ENCODE measurements at places on chromosomes 1 and 21.

DNA sequence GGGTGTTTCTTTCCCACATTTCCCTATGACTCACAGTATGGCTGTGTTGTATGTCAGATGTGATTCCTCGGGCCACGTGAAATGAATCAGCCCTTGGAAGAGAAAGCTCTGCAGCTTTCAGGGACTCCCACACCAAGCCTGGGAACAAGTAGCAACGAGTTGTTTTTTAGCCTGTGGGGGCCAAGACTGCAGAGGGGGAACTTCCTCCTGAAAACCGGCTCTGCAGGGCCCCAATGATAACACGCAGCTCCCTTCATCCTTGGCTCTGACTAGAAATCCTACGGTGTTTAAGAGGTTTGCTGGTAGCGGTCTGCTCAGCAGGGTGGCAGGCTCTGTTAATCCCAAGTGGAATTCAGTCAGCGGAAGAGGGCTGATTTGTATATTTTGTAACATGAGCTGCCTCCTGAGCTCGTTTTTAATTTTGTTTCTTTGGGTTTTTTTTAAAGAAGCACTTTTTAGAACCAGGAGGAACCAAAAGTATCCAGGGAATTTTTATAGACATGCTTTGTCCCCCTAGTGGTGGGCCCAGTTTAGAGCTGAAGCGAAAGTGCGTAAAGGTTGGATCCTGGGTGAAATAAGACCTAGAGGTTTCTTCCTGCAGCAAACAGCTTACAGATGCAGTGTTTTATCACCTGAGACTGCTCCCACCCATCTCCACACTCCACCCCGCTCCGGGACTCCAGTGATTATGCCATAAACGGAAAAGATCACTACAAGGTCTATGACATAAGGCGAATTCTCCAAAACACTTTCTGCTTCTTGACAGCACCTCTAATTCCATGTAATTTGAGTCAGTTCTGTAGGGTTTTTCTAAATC lies 48.8 kb downstream of the LAMC2 start:
- peak; percentile 79 for DNase-seq

- peak; percentile 34 for DNase-seq
These were observed 6.3 kb upstream of the KYAT3 start for GRCh38 chr1:88998716-88999115.

GRCh38 chr1:85818371-85818770 lies 110.1 kb upstream of the ZNHIT6 start:
- DNase-seq: no peak

DNA sequence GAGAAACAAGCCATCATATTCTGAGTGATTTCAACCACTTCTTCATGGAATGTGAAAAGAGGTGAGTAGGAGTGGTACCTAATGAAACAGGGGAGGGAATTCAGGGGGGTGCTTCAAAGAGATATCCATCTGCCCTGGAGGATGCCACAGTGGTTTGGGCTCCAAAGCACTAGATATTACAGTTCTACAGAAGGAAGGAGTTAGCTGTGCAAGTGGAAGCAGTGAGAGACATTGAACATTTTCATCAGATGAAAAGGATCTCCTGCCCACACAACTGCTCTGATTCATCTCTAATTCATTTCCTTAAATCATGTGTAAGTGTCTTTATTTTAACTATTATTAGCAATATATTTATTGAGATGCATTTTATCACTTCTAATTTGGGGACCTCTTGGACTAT lies 2.8 kb upstream of the RGS5 start:
- DNase-seq: no peak

DNA sequence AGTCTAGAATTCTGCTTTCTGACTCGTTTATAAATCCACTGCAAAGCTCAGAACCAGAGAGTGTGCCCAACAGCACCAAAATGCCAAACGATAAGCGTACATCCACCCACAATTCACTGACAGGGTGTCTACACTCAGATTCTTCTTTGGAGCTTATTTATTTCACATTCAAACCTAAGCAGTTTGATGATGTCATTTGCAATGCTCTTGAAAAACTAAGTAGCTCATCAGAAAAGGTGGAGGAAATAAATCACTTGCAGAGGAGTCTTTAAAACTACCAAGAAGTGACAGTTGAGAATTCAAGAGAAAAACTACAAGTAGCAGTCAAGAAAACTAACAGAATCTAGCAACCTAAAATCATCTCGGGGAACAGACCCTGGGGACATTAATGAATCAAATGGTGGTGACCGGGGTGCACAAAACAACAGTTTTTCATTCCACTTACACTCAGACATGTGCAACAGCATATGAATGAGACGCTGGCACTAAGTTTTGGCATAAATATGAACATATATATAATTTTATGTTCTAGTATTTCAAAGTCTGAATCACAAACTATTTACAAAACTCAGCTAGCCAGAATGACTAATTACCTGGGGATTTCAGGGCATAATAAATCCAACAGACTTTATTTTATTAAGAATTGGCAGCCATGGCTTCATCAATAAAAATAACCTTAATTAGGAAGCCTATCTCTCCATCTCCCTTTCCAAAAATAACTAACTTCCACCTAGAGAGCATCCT lies 119.4 kb downstream of the SIPA1L2 start:
- DNase-seq: no peak

DNA sequence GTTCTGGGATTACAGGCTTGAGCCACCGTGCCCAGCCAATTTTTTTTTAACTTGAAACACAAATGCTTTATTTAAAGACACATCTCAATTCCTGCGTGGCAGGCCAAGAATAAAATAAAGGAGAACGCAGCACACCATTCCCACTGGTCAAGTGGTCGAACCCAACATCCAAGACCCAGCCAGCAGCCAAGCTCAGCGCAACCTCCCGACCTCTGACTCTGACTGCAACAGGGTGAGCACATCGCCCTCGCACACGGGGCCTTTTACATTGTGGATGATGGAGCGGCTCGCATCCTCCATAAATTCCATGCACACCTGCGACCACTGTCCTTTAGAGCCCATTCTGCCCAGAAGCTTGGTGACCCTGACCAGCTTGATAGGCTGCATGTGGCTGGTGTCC lies 5.5 kb upstream of the GUK1 start:
- DNase-seq: no peak

DNA sequence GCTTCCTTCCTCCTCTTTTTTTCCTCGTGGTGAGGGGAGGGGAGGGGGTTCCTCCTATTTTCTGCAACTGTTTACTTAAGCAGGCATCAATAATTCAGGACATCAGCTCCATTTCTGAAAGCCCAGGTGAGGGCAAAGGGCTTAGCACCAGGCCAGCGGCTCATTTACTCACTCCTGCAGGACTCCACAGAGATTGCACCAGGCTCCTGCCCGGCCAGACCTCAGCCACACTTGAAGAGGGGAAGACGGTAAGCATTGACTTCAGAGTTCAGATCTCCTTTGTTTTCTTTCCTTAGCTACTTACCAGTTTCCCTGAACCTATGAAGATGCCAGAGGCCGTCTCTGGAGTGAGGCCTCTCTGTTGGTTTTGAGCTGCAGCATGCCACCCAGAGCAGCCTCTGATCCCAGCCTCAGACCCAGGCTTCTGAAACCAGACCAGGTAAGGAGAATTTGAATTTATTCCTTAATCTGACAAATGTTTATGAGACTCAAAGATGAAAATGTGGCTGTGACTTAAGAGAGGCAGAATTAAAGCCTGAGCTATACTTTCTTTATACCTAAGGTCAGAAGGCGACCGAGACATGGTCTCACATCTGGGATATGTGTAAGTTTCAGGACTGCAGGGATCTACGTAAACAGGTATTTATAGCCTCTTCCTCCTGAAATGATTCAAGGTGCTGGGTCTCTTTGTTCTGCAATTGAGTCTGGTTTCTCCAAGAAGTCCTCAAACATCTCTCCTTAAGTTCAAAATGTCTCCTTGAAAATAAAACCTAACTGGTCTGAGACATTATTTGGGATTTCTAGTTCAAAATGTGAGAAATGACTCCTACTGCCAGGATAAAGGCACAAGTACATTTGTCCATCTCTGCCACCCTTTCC lies 272.5 kb upstream of the RUNX1 start:
- no peak for DNase-seq

DNA sequence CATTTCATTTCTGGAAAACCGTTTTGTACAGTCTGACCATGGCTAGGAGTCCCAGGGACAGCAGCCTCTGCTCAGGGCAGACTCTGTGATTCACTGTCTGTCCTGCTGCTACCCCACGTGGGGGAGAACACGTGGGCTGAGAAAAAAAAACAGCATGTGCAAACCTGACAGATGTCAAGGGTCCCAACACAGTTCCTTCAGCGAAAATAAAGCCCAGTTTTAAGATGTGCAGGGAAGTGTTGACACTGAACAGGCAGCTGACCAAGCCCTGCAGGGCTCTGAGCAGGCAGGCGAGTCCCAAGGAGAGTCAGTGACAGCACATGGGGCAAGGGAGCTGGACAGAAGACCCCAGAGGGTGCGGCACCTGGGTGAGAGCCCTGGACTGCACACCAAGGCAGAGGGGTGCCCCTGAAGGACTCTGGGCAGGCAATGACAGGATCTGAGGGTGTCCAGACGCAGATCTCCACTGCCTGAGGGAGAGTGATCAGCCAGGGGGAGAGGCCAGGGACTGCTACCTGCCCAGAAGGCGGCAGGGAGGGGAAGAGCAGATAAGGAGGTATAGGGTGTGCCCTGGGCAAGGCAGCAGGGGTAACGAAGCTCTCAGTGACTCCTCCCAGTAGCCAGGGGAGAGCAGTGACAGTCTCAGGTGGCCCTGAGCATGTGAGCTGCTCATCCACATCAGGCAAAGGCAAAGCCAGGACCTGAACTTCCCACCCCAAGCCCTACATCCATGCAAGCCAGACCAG lies 5.1 kb upstream of the SPATC1L start:
- peak; percentile 2 for DNase-seq

GRCh38 chr1:232105561-232105960 lies 479.0 kb downstream of the DISC1 start:
- DNase-seq: no peak

GRCh38 chr1:198700396-198700795 lies 61.6 kb downstream of the PTPRC start:
- DNase-seq: no peak

- no peak for DNase-seq
These were observed 138.2 kb downstream of the USH2A start for GRCh38 chr1:216285052-216285451.

DNA sequence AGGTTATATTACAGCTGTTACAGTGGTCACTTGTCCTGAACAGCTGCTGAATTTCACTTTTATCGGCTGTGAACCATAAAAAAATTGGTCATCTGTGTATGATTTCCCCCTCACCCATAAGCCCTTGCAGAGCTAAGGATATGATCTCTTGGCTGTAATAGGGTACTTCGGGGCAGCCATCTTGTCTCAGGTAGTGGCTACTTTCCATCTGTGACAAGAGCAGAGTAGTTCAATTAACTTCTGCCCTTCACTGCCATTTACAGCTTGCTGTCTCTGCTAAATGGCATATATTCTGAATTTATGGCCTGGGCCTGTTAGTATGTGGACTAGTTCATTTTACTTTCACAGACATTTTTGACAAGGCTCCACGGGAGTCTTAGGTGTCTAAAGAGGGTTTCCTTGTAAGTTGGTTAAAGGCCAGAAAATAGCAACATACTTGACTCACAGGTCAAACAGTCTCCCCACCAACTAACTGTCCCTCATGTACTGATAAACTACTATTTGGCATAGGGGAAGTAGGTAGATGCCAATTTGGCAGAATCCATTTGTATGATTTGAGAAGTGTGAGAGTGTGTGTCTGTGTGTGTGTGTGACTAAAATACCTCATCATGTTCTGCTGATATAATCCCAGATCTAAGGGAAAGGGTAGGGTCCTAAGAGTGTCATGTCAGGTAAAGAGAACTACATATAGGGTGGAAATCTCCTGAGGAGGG lies 151.6 kb downstream of the KCTD3 start:
- no peak for DNase-seq

DNA sequence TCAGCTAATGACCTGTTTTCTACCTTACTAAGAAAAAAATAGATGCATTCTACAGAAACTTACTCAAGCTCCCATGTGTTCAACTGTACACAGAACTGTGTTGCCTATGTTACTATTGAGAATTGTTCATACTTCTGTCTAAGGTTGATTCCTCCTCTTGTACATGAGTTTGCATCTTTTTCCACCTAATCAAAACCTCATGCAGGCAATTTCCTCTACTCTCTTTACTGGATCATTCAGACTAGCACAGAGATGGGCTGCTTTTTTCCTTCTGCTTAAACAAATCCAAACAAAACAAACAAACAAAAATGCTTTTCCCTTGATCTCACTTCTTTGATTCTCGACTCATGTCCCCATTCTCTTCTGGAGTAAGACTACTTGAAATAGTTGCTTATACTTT lies 58.8 kb upstream of the PTGFR start:
- no peak for DNase-seq
